ENCODE measurements at places on chromosomes 3 and 15. TPM values are rescaled to one million over a fixed set of nuclear protein-coding genes. Genes with fewer than 3 reads are reported as not detected.
A peak's percentile ranks its signal among the peaks of the same experiment; 100 is the strongest.

Gene ITIH3
- 0.62 TPM for total RNA-seq

Gene IL16
- total RNA-seq = 6.5 TPM

DNA sequence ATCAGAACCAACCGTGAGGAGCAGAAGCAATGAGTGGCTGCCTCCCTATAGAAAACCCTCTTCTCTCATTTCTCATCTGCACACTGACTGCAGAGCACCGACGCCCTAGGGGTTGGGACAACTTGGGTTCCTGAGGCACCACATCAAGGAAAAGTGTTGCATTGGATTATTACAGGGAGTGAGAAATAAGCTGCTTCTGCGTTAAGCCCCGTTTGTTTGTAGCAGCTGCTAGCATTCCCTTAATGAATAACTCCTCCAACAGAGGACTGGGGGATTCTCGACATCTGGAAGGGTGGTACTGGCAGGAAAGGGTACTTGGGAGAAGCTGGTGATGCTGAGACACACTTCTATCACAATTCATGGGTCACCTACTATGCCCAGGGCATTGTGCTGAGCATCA lies 25.3 kb upstream of the AGBL1 start:
- no peak for DNase-seq

Gene RBP2
- total RNA-seq = not detected

- no peak for DNase-seq
Observed at GRCh38 chr3:20648294-20648693, 462.3 kb upstream of the SGO1 start.

Gene PLSCR1
- 37.0 TPM for total RNA-seq

DNA sequence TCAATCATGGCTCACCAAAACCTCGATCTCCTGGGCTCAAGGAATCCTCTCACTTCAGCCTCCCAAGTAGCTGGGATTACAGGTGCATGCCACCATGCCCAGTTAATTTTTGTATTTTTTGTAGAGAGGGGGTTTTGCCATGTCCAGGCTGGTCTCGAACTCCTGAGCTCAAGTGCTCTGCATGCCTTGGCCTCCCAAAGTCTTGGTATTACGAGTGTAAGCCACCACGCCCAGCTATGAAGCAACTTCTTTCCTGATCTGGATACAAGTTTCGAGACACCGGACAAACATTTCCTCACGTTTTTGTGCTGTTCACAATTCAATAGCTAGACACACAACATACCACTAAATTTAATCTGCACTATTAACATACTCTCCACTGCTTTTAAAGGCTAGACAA lies 3.4 kb upstream of the SYNM start:
- no peak for DNase-seq

DNA sequence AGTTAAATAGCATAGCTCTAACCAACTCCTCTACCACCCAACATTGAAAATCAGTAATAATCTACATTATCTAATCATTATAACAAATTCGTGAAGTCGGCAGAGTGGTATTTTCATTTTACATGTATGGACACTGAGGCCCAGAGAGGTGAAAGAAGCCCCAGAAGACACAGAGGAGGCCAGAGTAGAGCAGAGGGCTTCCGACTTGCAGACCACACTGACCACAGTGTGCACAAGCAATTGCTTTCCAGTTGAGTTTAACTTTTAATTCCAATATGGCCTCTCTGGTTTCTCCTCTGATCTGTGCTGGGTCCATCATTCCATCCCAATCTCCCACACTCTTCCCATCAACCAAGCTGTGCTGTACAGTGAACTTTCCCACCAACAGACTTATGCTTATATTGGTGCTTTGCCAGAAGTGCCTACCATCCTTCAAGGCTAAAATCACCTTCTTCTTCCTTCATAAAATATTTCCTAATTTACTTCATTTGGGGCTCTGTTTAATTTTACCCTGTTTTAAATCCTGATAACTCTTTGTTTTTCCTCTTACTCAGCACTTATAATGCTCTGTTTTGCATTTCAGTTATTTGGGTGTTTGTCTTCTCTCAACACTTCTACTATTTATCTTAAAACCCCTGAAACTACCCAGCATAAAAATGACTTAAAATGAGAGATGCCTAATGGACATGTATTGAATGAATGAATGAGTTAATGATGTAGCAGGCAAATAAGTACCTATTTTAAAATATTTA lies 81.8 kb upstream of the TNFSF10 start:
- DNase-seq = no peak

GRCh38 chr3:151425627-151426340 lies 35.1 kb downstream of the IGSF10 start:
- no peak for DNase-seq

DNA sequence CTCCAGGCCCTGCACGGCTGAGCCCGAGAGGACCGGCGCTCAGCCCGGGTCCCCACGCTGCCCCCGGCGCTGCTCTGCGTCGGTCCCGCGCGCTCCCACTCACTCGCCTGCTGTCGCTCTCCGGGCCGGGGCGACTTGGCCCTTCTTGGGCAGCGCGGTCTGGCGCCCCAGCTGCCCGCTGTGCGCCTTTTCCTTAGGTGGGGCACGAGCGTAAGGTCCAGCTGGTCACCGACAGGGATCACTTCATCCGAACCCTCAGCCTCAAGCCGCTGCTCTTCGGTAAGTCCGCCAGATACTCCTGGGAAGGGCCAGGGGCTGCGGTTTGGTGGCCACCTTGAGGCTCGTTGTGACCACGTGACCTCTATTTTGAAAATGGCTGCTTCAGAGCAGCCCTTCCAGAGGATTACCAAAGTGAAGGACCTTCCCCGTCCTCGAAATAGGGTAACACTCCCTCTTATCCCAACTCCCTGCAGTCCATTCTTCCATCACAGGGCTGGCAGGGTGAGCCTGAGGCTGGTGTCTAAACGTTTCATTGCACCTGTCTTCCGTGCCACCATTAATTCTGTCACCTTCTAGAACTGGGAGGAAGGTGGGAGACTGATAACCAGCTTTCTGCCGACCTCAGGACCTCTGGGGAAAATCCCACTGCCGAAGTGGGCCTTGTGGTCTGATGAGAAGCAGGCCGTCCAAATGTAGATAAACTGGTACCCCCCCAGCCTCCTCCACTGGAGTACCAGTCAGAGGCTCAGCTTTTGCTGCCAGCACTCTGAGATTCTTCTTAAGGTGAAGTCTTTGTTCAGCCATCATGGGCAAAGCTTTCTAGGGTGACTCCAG lies 812 bp downstream of the P4HTM start:
- DNase-seq = no peak

DNA sequence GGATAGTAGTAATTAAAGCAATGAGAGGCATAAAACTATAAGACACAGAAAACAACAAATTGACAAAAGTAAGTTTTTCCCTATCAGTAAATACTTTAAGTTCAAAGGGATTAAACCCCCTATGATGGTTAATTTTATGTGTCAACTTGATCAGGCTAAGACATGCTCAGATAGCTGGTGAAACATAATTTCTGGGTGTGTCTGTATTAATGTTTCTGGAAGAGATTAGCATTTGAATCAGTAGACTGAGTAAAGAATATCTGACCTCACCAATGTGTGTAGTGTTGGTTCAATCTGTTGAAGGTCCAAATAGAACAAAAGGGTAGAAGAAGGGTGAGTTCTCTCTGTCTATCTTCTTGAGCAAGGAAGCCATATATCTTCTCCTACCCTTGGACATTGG lies 283.3 kb upstream of the GRM7 start:
- no peak for DNase-seq

- peak; percentile 39 for DNase-seq
Observed at GRCh38 chr15:70702584-70702983, 60.8 kb downstream of the UACA start.

DNA sequence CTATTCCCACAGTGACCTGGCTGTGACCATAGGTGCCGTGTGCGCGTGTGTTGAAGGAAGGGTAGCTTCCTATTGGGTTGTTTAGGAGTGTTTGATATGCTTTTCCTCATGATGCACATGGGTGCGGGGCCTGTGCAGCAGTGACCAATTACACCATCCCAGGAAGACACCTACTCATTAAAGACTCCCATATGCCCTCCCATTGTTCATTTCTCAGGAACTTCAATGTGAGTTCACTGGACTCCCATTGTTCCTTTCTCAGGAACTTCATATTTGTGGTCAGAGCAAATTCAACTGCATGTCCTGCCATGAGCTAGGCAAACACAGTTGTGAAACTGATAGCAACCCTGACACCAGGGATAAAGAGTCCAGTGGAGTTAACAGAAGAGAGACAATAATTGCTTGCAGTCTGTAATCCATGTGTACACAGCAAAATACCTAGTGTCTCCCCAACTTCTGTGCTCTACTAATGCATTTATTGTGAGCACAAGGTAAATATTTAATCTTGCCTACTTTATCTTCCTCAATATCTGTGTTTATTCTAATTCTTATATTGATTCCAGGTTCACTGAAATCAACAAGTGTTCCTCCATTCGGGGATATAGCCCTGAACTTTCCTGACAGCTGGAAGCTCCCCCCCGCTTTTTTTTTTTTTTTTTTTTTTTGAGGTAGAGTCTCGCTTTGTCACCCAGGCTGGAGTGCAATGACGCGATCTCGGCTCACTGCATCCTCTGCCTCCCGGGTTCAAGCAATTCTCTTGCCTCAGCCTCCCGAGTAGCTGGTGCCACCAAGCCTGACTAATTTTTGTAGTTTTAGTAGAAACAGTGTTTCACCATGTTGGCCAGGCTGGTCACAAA lies 57.5 kb upstream of the GCNT3 start:
- DNase-seq = no peak

- no peak for DNase-seq
Observed at GRCh38 chr15:39546842-39547241, 34.0 kb upstream of the THBS1 start.

DNA sequence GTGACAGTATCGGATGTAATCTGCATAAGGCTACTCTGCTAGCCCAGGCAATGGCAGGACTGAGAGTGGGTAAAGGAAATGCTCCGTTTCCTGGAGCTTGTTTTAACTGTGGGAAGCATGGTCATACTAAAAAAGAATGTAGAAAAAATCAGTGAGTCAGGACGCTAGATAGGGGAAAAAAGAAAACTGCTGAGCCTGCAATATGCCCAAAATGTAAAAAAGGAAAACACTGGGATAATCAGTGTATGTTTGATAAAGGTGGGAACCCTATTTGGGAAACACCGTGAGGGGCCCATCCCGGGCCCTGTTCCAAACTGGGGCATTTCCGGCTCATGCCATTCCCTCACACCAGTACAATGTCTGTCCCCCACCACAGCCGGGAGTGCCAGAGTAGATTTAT lies 775.8 kb downstream of the ZPLD1 start:
- no peak for DNase-seq

Gene GOLGA8N
- total RNA-seq = 12.8 TPM

Gene PLOD2
- 27.7 TPM for total RNA-seq

DNA sequence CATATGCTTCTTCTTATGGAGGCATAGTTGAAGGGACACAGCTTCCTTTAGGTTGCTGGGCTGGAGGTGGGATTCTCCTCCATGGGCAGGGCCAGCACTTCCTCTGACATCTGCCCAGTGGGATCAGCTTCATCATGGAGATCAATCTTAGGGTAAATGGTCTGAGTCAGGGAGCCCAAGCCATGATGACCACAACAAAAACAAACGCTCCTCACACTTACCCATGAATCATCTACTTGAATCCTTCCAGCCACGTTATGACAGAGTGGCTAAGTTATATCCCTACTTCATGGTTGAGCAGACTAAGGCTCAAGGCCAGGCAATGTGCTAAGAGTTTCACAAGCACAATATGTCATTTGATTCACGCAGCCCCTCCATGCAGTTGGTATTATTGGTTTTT lies 87.2 kb upstream of the NMNAT3 start:
- DNase-seq = no peak

DNA sequence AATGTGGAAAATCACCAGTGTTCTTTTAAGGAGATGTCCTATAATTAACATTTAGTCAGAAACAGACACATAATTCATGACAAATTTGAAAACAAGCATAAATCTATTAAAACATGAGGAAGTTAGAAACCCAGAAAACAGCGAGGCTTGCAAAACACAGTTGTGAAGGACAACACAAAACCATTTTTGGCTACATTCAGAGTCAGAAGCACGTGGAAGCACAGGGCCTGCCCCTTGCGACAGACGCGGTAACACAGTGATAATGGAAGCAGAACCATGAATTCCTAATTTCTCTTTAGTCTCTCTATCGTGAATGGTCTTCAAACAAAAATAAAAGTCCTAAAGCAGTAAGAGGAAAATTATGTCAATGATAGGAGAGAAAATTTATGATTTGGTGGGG lies 12.2 kb downstream of the NCEH1 start:
- no peak for DNase-seq

DNA sequence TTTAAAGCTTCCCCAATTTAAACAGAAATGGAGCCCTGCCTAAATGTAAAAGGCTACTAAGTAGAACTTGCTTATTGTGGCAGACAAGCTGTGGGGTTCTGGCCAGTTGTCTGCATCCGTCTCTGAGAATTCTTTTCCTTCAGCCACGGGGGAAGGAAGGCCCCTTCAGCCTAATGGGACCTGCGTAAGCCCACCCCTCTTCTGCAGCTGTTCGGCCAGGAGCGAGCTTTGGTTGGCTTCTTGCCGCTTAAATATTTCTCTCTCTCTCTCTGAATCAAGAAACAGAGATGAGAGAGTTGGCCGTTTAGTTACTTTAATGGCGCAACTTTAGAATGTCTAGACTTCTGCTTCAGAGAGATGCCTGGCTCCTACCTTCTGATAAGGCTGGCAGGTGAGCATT lies 151.7 kb upstream of the PROK2 start:
- peak; percentile 79 for DNase-seq

DNA sequence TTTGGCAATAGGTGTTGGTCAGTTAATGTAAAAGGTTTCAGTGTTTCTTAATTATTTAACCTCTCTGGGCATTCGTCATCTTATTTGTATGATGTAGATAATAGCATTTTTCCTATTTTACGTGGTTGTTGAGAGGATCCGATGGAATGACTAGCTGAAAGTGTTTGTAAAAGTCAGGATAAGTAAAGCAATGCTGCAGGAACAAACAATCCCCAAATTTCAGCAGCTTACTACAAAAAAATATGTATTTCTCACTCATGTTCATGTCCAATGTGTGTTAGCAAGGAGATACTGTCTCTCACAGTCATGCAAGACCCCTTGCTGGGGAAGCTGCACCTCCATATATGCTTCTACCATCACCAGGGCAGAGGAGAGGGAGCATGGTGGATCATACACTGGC lies 38.7 kb downstream of the CEMIP start:
- DNase-seq = no peak

GRCh38 chr15:77804210-77804609 lies 171.5 kb upstream of the LINGO1 start:
- no peak for DNase-seq

- DNase-seq = no peak
Observed at GRCh38 chr15:25852661-25853524, 10.2 kb downstream of the ATP10A start.

Gene VPS39
- 36.1 TPM for total RNA-seq

GRCh38 chr15:31214864-31215489 lies 111.7 kb upstream of the KLF13 start:
- no peak for DNase-seq

GRCh38 chr15:58274885-58275284 lies 136.7 kb downstream of the AQP9 start:
- no peak for DNase-seq

Gene ROPN1B
- 1.3 TPM for total RNA-seq

Data from tongue (tissue), 3 donors.